Activated naive CD4-positive, alpha-beta T cell (primary cell): ENCODE measurements at places on chromosomes 1 and 21.

DNA sequence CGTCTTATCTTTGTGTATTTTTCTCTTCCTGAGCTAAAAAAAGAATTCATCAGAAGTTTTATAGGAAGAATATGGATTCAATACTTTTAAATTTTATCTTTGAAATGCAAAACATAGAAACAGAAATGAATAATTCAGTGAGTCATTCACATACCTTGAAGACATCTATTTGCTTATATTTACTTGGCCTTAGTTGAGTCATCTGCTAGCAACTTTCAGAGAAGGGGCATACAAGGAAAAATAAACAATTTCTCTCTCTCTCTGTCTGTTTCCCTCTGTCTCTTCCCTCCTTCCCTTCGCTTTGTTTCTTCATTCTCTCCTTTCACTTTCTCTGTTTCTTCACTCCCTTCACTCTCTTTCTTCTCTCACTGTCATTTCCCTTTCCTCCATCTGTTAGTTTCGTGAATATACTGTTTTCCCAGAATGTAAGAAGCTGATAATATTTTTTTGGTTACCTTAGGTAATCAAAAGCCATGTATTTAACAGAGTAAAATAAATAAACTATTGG is 477.2 kb downstream of the BRINP3 start:
- no peak for DNase-seq

DNA sequence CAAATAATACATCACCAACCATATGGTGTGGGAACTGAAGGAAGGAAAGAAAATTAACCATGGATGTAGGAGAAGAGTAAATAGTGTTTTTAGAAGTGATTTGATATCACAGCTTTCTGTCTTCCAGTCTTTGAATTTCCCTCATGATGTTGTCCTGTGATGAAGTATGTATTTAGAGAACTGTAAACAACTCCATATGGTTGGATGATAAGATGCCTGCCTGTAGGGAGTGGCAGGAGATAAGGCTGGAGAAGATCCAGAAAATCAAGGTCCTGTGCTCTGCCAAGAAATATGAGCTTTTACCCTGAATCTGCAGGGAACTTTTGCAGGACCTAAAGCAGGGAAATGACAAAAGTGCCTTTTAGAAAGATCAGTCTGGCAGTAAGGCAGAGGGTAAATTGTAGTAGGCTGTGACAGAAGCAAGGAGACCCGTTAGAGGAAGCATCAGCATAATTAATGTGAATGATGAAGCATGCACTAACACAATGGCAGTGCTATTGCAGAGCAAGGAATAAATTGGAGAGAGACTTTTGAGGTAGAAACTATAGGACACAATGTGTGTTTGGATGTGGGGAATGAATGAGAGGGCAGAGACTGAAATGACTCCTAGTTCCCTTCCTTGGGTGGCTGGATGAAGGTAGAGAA is 21.9 kb downstream of the CEPT1 start:
- no peak for DNase-seq

GRCh38 chr1:162823231-162823630 is 32.7 kb downstream of the HSD17B7 start:
- no peak for DNase-seq

- no peak for DNase-seq
Measured at GRCh38 chr1:32892368-32893197, 6.3 kb downstream of the HPCA start.

DNA sequence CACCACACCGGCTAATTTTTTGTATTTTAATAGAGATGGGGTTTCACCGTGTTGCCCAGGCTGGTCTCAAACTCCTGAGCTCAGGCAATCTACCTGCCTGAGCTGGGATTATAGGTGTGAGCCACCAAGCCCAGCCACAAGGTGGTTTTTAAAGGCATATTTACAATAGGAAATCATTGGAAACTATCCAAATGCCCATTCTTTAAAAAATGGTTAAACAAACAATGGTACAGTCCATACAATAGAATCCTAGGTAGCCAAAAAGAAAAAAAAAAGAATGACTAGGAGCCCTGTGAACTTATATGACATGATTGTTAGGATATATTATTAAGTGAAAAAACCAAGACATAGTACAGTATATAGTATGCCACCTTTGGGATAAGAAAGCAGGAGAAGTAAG is 5.3 kb downstream of the ATP2B4 start:
- DNase-seq: no peak

DNA sequence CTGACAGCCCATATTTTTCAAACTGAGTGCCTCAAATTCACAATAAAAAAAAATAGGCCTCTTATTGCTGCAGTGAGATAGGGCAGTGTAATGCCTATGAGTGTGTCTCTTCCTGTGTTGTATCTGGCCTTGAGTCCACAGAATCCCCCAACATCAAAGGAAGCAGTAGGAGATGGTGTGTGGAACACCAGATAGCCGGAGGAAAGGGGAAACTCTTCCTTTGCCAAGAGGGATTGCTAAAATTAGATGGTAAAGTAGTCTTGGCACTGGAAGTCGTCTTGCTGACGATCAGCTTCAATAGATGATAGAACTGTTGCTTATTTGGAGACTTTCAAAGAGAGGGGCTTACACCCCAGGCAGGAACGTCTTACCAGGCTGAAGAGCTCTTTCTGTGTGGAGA is 51.8 kb downstream of the RUNX1 start:
- no peak for DNase-seq

DNA sequence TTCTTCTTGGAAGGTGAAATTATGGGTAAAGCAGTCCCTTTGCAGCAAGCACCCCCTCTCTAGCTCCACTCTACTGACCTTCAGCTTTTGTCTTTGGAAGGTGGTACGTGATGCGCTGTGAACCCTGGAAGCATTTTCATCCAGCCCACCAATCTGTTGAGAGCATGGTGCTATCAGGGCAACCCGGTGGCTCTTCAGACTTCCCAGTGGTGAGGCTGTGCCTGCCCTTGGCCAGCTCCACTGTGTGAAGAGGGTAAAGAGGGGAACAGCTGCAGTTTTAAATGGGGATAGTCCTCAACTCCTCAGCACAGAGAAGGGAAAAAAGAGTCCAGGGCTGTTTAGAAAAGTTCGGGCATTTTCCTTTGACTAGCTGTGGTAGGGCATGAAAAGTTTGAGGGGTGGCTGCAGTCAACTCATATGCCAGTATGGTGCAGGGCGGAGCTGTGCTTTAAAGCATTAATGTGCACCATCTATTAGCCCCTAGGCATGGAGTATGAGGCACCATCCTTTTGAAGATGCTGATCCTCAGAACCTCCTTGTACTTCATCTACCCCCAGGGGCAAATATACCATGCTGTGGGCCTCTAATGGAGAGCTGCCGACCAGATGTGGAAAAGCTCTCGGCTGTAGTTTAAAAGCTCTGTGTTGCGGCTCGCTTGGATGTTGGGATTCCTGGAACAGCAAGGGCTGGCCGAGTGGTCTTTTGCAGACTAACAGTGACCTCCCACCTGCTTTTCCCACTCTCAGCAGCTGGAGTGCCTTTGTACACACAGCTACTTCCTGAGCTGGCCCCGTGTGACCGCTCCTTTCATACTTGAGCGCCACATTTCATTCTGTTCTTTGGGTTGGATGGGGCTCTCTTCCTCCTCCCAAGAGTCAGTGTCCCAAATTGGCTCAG is 123.0 kb downstream of the PEX14 start:
- no peak for DNase-seq

- no peak for DNase-seq
Measured at GRCh38 chr1:43796111-43796581, 88.8 kb downstream of the ST3GAL3 start.

DNA sequence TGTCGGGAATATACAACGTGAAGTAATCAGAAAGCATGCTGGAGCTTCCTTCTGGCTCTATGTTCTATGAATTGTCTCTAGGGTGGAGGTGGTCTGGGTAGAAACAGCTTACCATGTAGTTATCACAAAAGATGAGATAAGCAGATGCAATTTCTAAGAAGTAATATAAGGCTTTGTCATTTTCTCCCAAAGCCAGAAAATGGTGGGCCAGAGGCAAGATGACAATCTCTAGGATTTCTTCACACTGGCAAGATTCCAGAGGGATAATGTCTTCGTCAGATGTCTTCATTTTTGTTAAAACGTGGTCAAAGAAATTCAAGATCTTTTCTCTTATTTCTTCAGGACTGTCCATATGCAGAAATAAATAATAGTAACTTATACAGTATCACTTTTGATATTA is 77.7 kb downstream of the ADCY10 start:
- no peak for DNase-seq

- no peak for DNase-seq
Measured at GRCh38 chr1:66788231-66788939, 12.7 kb downstream of the INSL5 start.

GRCh38 chr1:38134294-38134755 is 87.7 kb upstream of the POU3F1 start:
- DNase-seq: no peak

- no peak for DNase-seq
Measured at GRCh38 chr21:27528697-27529096, 561.8 kb upstream of the ADAMTS5 start.

- no peak for DNase-seq
Measured at GRCh38 chr21:17527240-17527639, 14.4 kb downstream of the CXADR start.

- no peak for DNase-seq
Measured at GRCh38 chr21:29430576-29430975, 131.9 kb downstream of the BACH1 start.
